ENCODE measurements at places on chromosomes 6 and 20. TPM values are rescaled to one million over a fixed set of nuclear protein-coding genes. Genes with fewer than 3 reads are reported as not detected.

- DNase-seq, result peak; percentile 69
Measured at GRCh38 chr6:134217105-134217797, 100.7 kb downstream of the SGK1 start.

DNA sequence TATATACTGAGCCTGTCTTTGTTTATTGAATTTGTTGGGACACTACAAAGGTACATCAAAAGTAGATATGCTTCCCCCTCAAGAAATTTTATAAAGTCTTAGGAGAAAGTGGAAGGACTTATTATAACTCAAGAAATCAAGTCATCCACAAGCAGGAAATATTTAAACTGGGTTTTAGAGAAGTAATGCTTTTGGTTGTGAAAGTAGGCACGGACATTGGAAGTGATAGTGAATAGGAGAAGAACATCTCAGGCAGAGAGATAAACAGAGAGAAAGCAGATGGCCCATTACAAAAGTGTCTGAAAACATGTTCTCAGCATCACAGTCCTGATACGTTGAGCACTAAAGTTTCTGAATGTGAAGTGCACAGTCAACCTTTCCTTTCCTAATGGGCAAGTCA is 415.6 kb upstream of the RNF217 start:
- no peak for DNase-seq

DNA sequence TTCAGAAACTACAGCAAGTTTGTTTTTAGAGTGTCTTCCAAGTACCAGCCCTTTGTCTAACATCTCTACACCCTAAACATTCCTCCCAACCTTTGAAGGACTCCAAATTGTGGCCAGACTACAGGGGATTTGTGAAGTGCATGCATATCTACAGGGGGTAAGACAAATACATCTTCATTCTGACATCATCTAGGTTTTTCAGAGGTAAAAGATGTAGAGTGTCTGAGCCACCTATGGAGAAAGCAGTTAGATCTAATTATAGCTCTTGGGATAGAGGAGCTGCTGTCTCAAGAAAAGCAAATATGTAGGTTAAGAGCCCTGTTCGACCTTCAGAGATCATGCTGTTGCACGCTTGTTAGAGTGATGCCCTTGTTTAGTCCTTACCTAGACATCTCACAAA is 617.7 kb upstream of the AGPAT4 start:
- DNase-seq, result no peak

- peak; percentile 41 for DNase-seq
Measured at GRCh38 chr20:40442181-40442963, 246.7 kb downstream of the MAFB start.

DNA sequence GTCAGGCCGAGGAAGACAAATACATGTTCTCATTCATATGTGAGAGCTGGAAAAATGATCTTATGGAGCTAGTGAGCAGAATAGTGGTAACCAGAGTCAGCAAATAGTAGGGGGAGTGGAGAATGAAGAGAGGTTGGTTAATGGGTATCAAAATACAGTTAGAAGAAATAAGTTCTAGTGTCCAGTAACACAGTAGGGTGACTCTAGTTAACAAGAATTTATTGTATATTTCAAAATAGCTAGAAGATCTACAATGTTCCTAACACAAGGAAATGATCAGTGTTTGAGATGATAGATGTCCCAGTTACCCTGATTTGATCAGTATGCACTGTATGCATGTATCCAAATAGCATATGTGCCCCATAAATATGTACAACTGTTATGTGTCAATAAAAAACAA is 128.4 kb downstream of the BCKDHB start:
- DNase-seq, result no peak

- peak; percentile 96 for DNase-seq
Measured at GRCh38 chr6:7542874-7543624, 1.6 kb downstream of the DSP start.

DNA sequence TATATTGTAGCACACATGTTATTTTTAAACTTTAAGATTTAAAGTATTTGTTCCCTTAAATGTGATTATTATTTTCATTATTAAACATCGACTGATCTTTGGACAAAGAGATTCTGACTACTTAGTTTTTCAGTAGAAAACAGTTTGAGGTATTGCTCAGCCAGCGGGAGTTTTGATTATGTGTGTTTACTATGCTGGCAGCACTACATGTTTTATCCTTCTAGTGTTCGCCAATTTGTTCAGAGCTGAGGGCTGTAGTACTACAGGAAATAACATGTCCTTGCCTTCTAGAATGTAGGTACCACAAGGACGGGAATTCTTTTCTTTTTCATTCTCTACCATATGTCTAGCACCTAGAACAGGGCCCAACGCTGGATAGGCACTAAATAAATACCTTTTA is 11.1 kb upstream of the LCA5 start:
- no peak for DNase-seq

DNA sequence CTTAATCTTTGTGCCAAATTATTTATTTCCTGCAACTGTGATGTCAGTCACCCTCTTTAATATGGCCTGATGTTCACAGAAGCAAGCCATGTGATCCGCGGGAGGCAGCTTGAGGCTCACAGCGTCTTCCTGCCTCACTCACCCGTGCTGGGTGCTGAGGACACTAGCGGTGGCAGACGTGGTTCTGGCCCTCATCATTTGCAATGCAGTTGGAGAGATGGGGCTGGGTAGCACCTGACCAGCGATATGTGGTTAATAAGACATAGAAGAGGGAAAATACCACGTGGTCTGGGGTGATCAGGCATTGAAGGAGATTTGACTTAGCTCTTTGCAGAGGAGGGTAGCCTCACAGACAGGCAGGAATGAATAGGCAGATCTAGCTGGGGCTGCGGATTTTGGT is 264.7 kb downstream of the TMEM242 start:
- no peak for DNase-seq

DNA sequence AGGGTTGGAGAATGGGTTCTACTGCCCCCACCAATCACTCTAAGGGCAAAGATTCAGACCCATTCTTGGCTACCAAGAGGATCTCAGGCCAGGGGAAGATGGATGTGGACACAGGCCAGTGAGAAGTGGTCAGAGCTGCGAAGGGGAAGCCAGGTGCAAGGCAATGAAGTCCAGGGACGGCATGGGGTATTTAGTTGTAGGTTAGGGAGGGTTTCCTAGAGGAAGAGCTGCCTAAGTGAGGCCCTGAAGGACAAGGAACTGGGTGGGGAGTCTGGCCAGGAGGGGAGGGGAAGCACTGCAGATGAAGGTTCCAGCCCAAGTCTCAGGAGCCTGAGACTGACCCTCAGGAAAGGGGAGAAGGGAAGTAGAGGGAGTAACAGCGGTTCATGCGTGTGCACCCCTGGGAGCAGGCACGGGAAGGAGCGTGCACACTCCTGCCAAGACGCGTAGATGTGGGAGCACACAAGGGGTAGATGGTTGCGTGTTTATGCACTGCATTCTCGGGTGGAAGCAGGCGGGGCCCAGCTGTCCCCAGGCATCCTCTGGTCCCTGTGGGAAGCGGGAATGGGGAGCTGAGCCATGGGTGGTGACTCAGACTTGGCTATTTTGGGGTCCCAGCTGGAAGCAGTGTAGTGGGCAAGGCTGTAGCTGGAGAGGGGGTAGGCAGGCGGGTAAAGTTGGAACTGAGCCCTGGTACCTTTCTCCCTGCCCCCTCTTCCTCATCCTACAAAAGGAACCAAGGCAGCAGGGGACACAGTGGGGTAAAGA is 3.3 kb downstream of the ACTL10 start:
- no peak for DNase-seq

DNA sequence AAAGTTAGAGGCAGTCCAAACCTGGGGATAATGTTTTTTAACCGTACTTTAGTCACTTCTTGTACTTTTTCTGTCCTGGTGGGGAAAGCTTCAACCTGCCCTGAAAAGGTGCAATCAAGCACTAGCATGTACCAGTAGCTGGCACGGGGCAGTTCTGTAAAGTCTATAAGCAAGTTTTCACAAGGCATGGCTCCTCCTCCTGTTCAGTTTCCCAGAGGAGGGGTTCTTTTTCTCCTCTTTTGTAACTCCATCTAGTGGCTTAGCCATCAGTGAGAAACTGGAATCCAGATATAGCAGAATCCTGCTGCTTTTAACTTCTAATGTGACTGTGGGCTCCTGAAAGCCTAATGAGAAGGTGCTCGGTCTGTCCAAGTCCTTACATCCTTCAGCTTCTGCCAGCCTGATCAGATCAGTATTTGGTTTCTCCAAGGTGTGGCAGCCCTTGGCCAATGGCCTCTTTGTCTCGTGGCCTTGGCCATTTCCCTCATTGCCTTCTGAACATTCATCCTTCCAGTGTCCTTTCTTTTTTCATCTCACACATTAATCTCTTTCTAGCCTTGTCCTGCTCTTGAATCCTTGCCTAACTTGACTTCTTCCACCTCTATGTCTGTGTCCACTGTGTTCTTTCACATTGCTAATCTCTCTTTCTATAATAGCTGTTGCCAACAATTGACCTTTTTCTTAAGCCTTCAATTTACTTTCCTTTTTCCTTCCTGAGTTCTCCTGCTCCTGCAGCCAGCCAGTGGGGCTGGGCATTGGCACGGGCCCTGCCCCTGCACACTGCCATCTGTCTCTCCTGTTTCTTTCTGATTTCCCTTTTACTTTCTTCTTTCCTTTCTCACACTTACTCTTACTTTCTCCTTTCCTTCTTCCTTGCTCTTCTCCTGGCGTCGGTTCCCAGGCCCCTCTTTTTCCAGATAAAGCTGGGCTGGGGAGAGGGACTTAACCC is 222.0 kb upstream of the SYNCRIP start:
- DNase-seq, result peak; percentile 34

Gene C6orf132
- 5.2 TPM for total RNA-seq

Gene OR2J3
- total RNA-seq, result not detected

Gene RPS21
- total RNA-seq, result 1,039 TPM
